ENCODE measurements at places on chromosomes 1 and 21.

DNA sequence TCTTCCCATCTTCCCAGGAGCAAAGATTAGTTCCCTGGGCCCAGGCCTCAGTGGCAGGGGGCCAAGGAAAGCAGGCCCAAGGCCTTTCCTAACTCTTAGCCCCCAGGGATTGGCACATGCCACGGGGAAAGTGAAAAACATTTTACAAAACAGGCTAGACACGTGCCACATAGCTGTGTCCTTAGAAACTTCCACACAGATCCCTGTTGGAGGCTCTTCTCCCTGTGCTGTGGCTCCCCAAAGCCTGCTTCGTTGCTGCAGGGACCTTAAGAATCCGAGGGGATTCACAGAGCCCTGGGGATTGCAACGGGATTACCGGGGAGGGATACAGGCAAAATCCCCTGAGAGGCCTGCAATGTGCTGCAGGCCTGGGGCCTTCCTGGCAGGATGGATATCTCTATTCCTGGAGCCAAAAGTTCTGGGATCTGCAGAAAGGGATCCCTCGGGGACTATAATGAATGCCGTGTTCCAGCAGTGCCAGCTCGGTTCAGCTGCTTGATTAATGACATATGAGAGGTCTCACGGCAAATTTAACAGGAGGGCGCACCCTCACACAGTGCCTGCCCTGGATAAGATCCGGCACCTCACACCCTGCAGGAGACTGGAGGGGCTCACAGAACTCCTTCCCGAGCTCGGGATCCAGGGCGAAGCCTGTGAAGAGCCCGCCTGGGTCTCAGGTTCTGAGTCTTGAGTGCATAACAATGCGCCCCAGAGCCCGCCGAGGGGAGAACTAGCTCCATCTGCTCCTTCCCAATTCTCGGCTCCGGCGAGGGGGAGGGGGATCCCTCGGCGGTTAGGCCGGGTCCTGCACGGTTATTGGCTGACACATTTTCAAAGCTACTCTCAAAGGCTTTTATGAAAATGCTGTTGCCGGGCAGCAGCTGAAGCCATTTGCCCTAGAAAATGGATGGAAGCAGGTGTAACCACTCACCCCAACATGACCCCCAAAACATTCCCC, 15.3 kb upstream of the RGS8 start:
- no peak for DNase-seq

DNA sequence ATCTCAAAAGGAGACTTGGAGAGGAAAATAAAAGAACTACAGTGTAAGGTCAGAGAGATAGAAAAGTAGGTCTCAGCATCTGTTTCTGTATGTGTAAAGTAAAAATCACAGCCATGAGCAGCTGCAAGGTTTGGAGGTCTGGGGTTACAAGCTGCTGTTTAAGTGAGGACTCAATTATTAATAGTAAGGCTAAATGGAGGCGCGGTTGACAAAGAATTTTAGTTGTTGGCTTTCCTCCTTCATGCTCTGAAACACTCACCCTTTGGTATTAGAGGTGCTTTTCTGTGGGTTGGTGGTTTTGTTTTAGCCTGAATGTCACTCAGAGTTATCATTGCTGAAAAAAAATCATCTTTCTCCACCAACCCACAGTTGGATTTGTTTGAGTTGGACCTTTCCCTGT, 59.8 kb upstream of the HAO2 start:
- no peak for DNase-seq

DNA sequence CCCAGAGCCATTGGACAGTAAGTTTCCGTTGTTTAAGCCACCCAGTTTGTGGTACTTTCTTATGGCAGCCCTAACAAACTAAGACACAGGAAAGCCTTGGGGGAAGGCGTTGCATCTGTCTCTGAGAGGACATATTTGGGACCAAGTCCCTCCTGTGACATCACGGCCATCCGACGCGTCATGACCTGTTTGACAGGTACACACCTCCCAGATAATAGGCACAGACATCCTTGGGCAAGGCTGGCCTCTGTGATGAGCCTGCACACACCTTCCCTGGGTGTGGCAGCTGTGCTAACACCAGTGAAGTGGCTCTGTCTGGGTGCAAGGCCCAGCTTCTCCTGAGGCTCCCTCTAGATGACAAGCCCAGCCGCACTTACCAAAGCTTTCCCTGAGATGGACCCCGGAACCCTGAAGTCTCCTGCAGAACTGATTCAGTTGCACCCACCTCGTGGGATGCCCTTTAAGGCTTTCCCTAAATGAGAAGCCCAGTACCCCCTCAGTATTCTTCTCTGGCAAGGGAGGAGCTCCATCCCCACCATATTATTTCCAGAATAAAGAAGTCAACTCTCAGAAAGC, 136.5 kb downstream of the ZSCAN20 start:
- DNase-seq = no peak

DNA sequence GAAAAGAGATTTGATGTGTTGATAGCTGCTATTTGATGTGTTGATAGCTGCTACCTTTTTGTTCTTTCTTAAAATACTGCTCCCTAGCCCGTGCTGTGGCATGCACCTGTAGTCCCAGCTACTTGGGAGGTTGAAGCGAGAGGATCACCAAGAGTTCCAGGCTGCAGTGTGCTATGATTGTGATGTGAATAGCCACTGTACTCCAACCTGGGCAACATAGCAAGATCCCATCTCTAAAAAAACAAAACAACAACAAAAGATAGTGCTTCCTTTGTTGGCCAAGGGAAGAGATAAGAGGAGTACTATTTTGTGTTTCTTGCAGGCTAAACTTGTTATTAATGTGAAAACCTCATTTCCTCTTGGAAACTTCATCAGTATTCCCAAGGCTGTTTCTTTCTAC, 6.1 kb downstream of the GPSM2 start:
- DNase-seq = no peak

DNA sequence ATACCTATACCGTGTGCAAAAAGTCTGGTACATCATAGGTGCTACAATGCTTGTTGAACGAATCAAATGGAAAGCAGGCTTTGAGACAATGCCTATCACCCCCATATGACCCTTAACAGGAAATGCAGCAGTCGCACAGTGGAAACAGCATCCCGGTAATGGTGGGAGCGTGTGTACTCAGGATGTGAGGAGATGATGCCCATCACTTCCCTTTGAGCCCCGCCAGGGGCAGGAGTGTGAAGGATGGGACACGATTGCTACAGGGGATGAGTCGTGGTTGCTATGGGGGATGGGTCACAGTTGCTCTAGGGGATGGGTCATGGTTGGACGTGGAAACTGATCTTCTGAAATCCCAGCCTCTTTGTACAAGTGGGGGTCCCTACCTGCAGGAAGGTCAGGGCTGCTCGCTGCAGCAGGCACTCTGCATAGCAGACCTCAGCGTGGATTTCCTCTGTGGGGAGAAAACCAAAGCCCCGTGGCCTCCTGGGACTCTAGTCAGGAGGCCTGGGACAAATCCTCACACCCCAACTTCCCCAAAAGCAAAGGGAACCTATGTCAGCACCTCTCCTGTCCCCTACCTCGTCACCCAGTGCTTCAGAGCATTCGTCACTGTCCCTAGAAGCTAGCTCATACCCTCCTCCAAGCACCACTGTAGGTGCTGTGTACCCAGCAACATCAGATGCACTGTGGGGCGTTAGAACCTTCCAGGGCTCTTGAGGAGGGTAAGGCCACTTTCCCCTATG, 19.3 kb downstream of the TTC39A start:
- DNase-seq = no peak

DNA sequence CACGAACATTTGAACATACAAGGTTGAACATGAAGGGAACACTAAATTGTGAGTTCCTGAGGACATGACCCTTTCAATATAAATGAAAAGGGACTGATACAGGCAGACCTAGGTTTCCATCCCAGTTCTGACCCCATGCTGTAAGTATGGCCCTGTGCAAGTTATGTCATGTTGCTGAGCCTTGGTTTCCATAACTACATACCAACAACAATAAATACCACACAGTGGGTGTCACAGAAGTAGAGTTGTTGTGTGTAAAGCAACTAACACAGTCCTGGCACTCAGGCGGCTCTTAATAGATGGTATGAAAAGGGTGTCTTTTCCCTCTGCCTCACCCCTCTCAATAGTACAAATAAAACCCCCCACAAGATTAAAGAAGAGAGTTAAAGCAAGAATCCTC, 140.8 kb downstream of the LMX1A start:
- no peak for DNase-seq

- no peak for DNase-seq
Observed at GRCh38 chr1:235270625-235271024, 57.4 kb downstream of the ARID4B start.

DNA sequence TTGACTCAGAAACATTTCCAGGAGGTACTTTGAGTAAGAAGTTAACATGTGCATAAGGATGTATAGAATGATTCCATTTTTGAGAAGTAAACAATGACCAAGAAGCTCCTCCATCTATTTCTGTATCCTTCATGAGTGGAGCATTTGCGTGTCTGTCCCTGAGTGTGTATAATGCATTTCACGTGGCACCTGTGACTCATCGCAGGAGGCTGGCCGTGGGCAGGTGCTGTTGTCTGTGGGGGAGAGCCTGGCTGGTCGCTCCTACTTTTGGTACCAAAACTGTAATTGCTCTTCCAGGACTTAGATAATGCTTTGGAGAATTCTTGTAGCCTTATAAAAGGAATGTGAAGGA, 16.5 kb downstream of the SLC37A1 start:
- DNase-seq = no peak
